ENCODE measurements at places on chromosomes 3 and 15.

DNA sequence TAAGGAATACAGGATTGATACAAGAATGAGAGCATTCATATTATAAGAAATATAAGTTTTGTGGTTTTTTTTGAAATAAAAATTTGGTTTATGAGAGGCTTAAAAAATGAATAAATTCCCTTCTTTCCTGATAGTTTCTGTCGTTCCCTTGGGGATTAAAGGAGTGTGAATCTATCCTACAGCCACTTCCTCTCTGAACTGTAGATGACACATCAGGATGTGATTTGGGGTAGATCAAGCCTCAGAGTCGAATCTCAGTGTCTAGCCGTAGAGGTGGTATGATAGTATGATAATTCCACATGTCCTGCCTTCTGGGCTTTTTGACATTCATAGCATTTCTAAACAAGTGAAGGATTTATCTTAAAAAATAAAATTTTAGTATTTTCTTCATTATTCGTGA, 343.1 kb downstream of the LPP start:
- no peak for DNase-seq

DNA sequence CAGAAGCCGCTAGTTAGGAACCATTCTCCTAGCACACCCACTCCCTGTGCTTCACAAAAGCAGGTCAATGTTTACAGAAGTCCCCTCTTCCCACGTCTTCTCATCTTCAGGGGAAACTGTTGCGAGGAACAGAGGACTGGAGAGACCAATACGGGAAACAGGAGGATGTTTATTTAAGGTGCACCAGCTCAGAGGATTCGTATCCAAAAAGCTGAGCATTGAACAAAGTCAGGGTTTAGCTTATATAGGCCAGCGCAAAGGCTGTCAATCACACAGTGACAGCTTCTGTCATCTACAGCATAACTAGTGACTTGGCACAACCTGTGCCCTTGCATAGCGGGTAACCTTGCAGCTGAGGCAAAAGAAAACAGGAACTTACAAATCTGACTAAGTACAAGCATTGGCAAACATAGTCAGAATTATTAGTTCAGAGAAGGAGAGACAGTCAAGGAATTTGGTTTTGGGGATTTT, 61.3 kb downstream of the ZDHHC19 start:
- no peak for DNase-seq

- DNase-seq = no peak
Measured at GRCh38 chr15:60353245-60353920, 44.4 kb downstream of the ANXA2 start.

DNA sequence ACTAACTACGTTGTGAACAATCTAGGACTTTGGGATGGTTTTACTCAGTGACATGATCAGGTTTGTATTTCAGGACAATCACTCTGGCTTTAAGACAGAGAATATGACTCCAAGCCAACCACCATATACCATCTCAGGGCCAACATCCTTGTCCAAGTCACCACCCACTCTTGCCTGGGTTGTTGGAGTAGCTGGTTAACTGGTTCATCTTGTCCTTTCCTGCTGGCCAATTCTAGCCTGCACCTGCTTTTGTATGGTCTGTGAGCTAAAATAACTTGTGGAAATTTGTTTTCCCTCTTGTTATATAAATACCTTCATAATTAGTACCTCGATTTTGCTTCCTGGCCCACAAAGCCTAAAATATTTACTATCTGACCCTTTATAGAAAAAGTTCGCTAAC, 306.8 kb upstream of the STT3B start:
- no peak for DNase-seq

- no peak for DNase-seq
Measured at GRCh38 chr3:193796089-193796488, 203.1 kb downstream of the OPA1 start.

DNA sequence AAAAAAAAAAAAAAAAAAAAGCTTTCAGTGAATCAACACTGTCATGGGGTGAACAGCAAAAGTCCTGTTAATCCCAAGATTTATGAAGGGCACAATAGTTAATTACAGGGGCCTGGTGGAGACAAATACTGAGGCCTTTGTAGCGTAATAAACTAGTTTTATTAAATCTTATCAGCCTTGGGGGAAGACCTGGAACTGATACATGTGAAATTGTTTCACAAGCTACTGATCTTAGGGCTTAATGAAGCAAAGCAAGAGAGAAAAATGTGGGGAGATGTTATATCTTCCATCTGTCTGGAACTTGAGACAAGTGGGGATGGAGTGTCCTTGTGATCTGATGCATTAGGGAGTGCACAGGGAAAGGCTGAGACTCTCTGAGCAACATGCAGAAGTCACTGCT, 47.9 kb upstream of the OSBPL11 start:
- no peak for DNase-seq

GRCh38 chr3:4807381-4808280, 171.6 kb upstream of the BHLHE40 start:
- no peak for DNase-seq

DNA sequence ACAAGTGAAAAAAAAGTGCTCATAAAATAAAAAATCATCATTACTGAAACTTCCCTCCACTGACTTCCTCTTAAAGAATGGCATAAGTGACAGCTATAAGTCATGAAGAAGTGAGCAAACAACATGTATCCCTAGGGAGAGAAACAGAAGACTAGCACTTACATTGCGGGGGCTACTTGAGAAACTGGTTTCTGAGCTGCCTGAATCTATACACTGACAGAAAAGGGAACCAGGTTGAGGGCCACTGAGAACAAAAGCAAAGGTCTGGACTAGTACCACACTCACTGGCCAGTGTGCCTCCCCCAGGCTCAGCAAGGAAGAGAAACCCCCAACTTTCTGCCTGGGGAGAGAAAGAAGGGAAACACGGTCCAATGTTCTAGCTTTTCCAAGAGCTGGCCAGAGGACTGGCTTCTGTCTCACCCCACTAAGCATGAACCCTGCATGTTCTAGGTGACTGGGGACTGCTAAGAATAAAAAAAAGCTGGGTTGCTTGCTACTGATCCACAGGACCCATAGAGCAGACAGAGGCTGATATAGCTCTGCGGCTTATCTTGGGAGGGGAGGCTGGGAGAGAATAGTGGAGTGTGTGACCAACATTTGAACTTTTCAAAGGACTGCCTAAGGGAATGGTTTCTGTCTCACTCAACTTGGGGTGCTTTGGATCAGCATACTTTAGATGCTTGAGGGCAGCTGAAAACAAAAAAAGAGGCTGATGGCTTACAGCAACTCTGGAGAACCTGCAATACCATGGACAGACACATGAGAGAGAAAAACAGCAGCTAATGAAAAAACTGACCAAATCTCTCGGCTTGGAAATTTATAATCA, 8.1 kb downstream of the RAD18 start:
- no peak for DNase-seq

DNA sequence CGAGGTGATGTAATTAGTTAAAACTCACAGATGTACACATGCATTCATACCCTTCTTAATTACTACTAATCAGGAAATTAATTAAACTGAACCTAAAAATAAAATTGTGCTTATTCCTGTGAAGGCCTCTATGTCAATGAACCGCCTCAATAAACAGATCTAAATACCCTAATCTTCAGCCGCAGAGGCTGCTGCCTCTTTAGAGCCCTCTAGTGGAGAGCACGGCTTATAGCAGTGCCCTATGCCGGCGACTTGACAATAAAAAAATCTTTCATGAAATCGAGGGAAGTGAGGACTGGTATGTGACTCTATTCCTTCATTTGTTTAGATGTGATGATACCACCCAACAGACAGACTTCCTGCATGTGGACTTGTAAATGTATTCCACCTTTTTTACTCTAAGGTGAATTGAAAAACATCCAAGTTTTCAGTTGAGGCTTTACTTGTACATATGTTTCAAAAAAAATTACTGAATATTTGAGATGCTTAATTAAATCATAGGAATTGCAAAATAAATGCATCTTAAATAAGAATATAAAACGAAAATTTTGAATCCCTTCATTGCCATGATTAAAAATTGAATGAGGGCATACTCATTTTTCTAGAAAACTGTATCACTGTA, 8.3 kb upstream of the EPHA3 start:
- DNase-seq = no peak

GRCh38 chr3:126969586-126969985, 13.3 kb upstream of the PLXNA1 start:
- no peak for DNase-seq

Measured in activated naive CD4-positive, alpha-beta T cell treated with anti-CD3 and anti-CD28 coated beads, Interleukin-2, amount 50 U/mL, for 72 hours (primary cell).